Karpas-422 (cell line): ENCODE measurements at places on chromosomes 6 and 20.

DNA sequence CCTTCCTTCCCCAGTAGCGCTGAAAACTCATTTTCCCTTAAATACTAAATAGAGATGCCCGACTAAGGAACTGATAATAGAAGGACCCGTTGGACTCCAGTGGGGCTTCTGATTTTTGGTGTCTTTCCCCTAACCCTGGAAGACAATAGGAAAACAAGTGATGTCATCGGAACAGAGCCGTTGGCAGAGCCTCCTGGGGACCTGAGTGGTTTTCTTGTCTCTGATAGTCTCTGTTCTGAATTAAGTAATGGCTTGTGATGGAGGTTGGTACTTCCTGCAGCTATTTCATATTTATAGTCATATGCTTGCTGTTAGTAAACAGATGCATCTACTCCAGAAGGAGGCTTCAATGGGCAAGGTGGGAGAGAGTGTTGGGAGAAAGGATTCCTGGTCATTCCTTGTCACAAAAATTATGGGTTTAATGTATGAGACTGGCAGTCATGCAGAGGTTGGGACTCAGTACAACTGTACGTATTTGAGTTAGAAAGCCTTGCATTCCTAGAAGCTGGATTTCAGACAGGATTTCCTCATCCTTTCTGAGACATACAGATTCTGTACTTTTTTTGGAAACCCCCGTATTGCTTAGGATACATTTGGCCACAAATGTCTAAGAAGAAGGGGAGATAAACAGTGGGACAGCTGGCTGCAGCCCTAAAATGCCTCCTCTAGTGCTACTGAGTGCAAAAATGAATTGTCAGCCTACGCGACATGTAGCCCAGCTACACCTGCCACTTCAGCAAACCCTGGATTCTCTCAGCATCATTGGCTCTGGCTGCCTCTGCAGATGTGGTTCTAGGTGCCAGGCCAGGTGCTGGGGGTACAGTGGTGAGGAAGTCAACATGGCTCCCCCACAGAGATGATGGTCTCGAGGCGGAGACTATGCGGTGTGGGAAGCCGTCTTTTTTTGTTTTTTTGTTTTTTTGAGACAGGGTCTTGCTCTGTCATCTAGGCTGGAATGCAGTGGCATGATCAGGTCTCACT is 38.1 kb downstream of the CDS2 start:
- peaks cover 53% of the 10 kb centered on the region for H3K4me1 ChIP-seq
- DNase-seq: no peak
- no peak overlapping the region for H3K4me3 ChIP-seq
- H3K27ac ChIP-seq: no peak overlapping the region
- no peaks in the 10 kb centered on the region for H3K36me3 ChIP-seq

- peaks cover 20% of the 10 kb centered on the region for H3K36me3 ChIP-seq
- peaks cover 41% of the 10 kb centered on the region for H3K4me1 ChIP-seq
- H3K27me3 ChIP-seq: no peaks in the 10 kb centered on the region
- peak; percentile 73 for DNase-seq
- H3K27ac ChIP-seq: no peak overlapping the region; the same call in 1 of the 2 replicates
Observed at GRCh38 chr6:137217801-137218472, 1.2 kb downstream of the IFNGR1 start.

- H3K27me3 ChIP-seq: no peaks in the 10 kb centered on the region
- no peak overlapping the region for H3K4me3 ChIP-seq
- H3K4me1 ChIP-seq: peaks cover 6% of the 10 kb centered on the region; the same call in 1 of the 2 replicates
Observed at GRCh38 chr6:47455533-47456209, 21.9 kb upstream of the CD2AP start.

DNA sequence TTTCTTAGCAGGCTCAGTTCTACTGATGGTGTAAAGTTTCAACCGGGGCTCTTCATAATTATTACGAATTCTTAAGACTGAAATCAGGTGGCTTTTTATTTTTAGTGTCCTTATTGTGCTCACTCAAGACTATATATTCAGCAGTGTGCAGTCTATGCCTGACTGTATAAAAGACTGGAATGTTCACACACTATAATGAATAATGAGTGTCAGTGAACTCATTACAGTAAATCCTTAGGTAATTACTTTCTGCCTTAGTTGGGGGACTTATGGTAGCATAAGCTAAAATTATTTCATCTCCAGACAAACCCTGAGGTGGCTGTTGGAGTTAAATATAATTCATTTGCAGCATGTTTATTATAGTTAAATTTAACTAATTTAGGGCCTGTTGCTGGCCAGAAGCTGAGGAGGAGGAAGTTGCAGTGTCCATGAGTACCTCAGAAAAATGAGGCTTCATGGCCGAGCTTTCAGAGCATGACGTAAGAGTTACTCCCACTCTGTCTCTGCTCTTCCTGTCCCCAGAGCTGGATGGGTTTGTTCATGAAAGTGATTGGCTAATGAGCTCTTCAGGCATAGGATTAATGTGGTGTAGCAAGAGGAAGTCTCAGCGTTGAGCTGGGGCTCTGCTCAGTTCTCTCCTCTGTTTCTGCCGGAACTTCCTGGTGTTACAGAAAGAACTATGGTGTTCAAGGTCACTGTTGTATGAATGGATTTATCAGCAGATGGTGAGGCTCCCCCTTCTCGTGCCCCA is 335.7 kb downstream of the NRN1 start:
- peak overlapping the region; percentile 40 for H3K4me3 ChIP-seq
- DNase-seq: peak; percentile 87
- H3K36me3 ChIP-seq: no peaks in the 10 kb centered on the region

DNA sequence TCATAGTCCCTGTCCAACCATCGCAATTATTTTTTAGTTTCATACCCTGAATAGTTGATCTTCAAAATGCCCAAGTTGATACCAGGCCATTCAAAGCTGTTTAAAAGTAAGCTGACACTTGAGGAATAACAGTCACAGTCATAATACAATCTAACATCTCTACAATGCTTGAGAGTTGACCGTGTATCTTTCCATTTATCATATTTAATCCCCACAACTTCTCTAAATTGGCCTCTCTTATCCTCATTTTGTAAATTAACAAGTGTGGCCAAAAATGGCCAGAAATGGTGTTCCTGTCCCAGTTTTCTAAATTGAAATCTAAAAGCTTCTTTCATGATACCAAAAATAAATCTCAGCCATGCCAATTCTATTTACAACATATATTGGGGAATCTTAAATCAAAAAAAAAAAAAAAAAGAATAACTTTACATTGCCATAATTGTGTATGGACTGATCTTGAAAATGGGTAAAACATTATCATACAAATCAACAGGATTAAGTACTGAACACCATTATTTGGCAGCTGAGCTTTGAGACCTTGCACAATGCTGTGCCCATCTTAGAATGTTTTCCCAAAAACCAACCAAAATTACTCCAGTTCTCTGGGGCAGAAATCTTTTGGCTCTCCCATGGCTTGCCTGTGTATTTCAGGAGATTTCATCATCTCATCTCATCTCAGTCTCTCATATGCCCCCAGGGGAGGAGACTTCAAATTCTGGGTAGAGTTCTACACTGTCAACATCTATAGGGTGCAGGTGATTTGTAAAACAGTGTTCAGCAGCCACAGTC is 448.7 kb upstream of the JARID2 start:
- no peaks in the 10 kb centered on the region for H3K4me1 ChIP-seq
- H3K36me3 ChIP-seq: no peaks in the 10 kb centered on the region
- H3K4me3 ChIP-seq: no peak overlapping the region
- H3K27me3 ChIP-seq: no peaks in the 10 kb centered on the region
